ACHN (cell line): ENCODE measurements at places on chromosomes 1 and 21.
A peak's percentile ranks its signal among the peaks of the same experiment; 100 is the strongest.

DNA sequence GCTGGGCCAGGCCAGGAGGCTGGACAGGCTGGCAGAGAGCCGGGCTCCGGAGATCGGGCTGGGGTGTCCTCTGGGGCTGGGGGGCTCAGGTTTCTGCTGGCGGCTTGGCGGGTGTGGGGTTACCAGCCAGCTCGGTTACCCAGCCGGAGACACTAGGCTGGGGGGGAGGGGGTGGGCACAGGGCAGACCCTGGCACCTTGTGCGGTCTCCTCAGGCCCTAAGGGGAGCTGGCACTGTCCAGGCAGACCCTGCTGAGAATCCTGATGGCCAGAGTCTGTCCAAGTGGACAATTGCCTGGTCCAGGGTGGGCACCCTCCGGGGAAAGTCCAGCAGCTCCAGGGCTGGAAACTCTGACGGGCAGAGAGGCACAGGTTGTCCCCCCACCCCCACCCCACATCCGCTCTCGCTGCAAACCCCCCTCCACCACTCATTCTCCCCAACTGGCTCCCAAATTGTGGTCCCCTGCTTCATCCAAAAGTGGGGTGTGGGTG is 6.7 kb downstream of the ZBTB7B start:
- no peak for DNase-seq

GRCh38 chr1:27364696-27365371 is 1.9 kb downstream of the MAP3K6 start:
- DNase-seq, result no peak

- DNase-seq, result peak; percentile 65
Observed at GRCh38 chr1:235843461-235843961, 23.2 kb downstream of the LYST start.

DNA sequence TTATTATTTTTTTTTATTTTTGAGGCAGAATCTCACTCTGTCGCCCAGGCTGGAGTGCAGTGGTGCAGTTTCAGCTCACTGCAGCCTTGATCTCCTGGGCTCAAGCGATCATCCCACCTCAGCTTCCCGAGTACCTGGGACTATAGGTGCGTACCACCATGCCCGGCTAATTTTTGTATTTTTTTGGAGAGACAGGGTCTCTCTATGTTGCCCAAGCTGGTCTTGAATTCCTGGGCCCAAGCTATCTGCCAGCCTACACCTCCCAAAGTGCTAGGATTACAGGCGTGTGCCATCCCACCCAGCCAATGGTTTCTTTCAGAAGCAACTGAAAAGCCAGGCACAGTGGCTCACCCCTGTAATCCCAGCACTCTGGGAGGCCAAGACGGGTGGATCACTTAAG is 2.3 kb downstream of the KRTCAP2 start:
- DNase-seq, result no peak

- no peak for DNase-seq
Observed at GRCh38 chr1:10635992-10636391, 160.5 kb downstream of the CASZ1 start.

DNA sequence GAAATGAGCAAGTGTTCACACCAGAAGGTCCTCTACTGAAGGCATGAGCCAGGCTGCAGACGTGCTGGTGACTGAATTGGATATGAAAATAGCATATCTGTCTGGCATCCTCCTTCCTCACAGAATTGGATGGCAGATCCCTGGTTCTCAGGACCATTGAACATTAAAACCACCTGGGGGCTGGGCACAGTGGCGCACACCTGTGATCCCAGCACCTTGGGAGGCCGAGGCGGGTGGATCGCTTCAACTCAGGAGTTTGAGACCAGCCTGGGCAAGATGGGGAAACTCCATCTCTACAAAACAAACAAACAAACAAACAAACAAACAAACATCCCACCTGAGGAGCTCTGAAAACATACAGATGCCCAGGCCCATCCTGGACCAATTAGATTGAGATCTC is 23.4 kb downstream of the TEX35 start:
- DNase-seq, result no peak

- no peak for DNase-seq
Observed at GRCh38 chr1:95752515-95753381, 518.7 kb downstream of the RWDD3 start.

- peak; percentile 70 for DNase-seq
Observed at GRCh38 chr1:110433803-110434202, 17.1 kb upstream of the PROK1 start.

- no peak for DNase-seq
Observed at GRCh38 chr1:58189453-58189852, 357.1 kb downstream of the OMA1 start.

- no peak for DNase-seq
Observed at GRCh38 chr1:8674481-8674880, 143.0 kb downstream of the RERE start.

DNA sequence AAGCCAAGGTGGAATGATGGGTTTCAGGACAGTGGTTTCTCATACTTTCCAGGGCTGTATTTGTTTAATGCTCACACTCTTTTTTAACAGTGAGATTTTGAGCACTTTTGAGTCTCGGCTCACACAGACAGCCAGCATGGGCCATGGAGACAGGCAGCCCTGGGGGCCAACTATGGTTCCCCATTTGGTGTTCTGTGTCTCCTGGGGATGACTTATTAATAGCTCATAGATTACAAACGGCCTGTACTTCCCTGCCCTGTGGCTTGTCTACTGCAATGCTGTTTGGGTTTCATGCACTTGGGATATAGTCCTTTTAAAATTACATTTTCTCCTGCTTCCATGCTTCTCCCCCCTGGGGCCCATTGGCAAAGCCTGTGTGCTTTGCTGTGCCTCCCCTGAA is 178.3 kb downstream of the KCNJ6 start:
- no peak for DNase-seq
